ENCODE measurements at places on chromosomes 12 and 14. TPM values are rescaled to one million over a fixed set of nuclear protein-coding genes. Genes with fewer than 3 reads are reported as not detected.

- no peak for DNase-seq
These were observed 8.5 kb downstream of the RARG start for GRCh38 chr12:53223389-53224060.

DNA sequence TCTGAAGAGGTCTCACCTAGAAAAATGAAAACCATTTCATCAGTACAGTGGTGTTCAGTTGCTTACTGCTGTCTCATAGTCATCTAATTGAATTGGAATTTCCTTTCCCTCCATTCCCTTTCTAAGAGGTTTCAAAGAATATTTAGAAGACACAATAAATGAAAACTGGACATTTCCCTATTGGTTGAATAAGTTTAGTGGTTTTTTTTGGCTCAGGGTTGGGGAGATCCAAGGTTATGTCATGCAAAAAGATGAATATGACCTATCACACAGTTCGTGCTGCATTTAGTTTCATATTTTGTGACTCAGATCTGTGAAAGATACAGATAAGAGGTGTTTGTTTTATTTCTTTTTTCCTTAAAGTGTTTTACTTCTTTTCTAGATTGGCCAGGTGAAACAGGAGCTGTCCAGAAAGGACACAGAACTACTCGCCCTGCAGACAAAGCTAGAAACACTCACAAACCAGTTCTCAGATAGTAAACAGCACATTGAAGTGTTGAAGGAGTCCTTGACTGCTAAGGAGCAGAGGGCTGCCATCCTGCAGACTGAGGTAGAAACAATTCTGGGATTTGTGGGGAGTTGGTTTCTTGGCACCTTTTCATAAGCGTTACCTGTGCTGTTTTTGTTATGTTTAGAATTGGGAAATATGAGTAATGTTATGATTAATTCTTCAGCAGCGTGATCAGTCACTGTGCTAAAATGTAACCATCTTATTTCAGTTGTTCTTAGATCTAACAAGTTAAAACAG is 124.6 kb downstream of the ERC1 start:
- DNase-seq = no peak

- DNase-seq = no peak
These were observed 140.6 kb upstream of the PELI2 start for GRCh38 chr14:55977392-55978150.

DNA sequence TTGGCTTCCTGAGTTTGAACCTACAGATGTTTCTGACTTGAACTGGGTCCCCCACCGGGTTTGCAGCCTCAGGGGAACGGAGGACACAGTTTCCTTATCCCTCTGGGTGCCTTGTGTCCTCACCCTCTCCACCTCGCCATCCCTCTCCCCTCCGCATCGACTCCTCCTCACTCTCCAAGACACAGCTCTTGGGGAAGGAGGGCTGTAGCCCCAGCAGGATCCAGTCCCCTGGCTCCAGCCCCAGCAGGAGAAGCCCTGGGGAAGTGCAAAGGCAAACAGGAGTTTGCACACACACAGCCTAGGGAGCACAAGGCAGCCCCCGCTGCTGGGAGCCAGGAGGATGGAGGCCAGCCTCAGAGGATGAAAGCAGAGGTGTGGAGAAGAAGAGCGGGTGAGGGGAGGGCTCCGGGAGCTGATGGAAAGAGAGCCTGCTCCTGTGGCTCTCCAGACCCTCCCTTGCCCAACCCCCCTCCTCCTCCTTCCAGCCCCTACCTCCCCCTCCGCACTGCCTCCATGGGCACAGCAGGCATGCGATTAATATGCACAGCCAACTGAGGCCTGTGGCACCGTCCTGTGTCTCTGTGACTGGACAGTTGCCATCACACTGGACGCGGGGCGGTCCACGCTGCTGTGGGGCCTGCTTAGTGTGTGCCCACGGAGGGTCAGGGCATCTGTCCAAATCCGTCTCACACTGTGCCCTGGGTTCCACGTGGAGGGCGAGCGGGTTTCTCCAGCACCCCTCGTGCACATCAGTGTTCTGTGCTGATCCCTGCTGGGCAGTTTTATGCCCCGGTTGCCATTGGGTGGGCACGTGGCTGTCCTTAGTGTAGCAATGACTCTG is 193.7 kb upstream of the DIO3 start:
- peak; percentile 77 for DNase-seq

GRCh38 chr12:104376650-104377513 is 73.3 kb downstream of the EID3 start:
- DNase-seq = no peak

The FKBP11 gene
- total RNA-seq = 16.4 TPM

The CIDEB gene
- total RNA-seq = not detected

GRCh38 chr12:26028953-26029735 is 70.7 kb downstream of the RASSF8 start:
- no peak for DNase-seq

- no peak for DNase-seq
These were observed 42.5 kb upstream of the BMP4 start for GRCh38 chr14:53999061-53999488.

DNA sequence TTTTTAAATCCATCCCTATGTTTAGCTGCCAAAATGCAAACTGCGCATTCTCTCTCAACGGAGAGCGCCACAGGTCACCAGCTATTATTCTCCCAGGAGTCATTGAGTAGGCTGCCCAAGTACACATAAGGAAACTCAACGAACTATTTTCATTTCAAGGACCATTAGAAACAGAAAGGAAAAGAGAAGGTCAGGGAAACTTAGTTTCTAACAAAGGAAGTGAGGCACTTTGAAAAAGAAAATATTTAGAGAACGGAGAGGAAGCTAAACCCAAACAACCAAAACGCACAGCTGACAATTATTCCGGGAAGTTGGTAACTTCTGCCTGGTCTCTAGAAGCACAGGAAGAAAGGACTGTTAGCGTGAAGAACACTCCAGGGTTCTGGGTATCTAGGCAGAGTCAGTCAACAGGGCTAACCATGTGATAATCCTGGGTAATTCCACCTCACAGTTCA is 23.5 kb downstream of the GPHB5 start:
- no peak for DNase-seq

The MIP gene
- not detected for total RNA-seq

The PAWR gene
- 213 TPM for total RNA-seq

DNA sequence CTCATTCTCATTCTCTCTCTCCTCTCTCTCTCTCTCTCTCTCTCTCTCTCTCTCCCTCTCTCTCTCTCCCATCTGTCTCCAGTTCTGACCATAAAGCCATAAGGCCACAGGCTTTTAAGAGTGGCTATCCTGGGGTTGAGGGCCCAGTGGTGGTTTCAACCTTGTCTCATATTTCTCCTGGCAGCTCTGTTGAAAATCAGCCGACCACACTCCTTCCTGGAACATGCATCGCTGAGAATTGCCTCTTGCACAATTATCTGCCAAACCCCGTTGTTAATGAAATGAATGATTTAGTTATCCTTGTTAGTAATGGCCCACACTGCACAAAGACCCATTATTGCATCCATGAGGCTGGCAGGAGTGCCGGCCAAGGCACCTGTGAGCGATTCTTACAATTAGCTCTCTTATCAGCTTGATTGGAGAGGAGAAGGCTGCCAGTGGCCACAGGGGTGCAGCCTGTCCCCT is 30.4 kb upstream of the KCNA5 start:
- no peak for DNase-seq

The SERPINA9 gene
- total RNA-seq = not detected
